IMR-90 (cell line): ENCODE measurements at places on chromosomes 7 and 10.

DNA sequence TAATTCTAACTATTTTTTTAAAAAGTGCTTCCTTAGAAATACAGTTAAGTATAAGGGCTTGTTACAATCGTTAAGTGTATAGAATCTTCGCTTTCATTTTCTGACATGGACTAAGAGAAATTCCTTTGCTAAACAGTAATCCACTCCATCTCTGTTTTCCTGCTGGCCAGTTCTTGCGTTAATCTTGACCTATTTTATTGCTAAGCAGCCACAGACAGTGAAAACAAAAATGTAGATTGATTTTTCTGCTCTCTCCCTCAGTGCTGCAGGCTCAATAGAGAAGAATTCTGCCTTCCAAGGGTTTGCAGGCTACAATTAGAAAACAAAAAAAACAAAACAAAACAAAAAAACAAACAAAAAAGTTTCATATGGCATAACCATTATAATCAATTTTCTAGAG, 310.4 kb upstream of the ADARB2 start:
- no peak for DNase-seq

DNA sequence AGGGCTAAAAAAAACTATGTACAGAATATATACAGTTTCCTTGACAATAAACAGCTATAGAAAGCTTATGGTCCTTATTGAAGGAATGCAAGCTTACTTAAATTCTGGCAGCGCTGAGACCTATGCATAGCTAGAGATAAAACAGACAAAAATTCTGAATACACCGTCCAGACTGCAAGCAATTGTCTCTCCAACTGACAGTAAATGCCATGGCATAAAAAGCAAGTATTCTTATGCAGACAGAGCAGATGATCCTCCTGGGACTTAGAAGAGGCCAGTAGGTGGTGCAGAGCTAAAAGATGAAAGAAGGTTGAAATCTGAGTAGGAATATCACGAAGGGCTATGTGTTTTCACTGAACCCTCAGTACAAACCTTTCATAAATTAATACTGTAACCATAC, 157.0 kb upstream of the CACNA2D1 start:
- peak; percentile 13 for DNase-seq

- DNase-seq: peak; percentile 10
These were observed 59.3 kb downstream of the ATXN7L1 start for GRCh38 chr7:105816954-105817615.

- no peak for DNase-seq
These were observed 151.5 kb upstream of the SHH start for GRCh38 chr7:155963771-155964195.

- peak; percentile 73 for DNase-seq
These were observed 34.4 kb downstream of the FHIP2A start for GRCh38 chr10:114855776-114856543.
